ENCODE measurements at places on chromosomes 7 and 10.

GRCh38 chr10:104351919-104352318 lies 1.7 kb upstream of the CFAP58 start:
- no peak for DNase-seq

DNA sequence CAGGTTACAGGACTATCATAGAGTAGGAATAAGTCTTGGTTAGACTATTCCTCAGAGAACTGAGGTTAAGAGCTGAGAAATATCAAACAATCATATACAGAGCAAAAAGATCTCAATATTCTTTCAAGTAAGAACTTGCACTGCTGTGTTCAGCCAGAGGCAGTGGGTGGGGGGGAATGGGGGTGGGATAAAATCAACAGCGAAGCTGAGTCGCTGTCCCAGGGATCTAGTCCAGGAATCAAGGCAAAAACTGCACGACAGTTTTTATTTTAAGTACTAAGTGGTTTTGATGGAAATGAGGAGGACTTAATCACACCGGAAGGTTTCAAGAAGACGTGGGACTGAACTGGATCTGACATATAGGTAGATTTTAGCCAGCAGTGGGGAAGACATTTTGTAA lies 159.1 kb downstream of the SRPK2 start:
- no peak for DNase-seq

- peak; percentile 77 for DNase-seq
Observed at GRCh38 chr10:77333610-77334340, 303.8 kb downstream of the KCNMA1 start.

DNA sequence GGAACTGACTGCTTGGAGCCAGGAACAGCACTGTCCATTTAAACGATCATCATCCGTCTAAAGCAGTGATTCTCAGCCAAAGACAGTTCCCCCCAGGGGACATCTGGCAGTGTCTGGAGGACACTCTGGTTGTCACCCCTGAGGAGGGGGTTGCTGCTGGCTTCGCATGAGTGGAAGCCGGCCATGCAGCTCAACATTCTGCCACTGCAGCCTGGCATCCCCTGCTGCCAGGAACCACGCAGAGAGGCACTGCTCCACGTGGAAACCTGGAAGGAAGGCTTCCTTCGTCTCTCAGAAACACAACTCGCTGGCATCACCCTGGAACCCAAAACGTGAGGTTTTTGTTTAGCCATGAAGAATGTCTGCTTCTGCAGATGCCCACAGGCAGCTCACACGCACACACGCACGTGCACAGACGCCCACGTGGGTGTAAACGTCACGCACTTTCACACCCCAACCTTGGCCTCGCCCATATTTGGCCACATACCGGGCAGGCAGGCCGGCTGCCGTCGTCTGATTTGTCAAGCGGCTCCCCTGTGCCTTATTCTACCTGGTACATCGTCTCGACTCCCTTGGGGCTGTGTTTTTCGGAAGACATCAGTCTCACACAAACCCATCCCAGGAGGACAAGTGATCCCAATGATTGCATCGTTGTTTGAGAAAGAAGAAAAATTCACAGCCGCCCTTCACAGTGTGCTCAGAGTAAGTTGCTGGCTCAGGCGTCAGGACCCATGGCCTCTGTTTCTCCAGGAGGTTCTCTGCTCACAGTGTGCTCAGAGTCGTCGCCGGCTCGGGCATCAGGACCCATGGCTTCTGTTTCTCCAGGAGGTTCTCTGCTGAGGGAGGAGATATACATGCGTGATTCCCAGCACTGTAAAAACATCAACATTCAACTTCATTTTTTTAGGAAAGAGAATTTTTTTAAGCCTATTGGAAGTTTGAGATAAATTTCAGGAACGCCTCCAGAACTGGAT lies 127.2 kb upstream of the PPP2R2D start:
- no peak for DNase-seq

DNA sequence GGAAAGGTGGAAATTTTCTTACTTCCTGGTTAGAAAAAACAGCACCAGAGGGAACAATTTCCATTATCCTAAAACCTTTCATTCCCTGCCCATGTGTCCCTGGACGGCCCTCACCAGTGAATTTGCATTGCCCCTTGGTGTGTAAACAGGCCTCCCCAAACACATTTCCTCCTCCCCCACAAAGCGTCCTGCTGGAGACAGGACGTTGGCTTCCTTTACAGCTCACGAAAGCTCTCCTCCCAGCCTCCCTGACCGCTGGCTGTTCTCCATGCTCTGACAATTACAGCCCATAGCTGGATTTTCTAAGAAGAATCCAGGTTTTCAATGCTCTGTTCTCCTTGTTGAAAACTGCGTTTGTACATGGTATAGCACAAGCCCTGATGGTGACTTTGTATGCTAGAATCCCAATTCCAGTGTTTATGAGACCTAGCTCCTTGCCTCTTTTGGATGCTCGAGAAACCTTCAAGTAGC lies 724.2 kb upstream of the CELF2 start:
- DNase-seq, result no peak

GRCh38 chr10:44511601-44512000 lies 126.7 kb upstream of the CXCL12 start:
- DNase-seq, result no peak

DNA sequence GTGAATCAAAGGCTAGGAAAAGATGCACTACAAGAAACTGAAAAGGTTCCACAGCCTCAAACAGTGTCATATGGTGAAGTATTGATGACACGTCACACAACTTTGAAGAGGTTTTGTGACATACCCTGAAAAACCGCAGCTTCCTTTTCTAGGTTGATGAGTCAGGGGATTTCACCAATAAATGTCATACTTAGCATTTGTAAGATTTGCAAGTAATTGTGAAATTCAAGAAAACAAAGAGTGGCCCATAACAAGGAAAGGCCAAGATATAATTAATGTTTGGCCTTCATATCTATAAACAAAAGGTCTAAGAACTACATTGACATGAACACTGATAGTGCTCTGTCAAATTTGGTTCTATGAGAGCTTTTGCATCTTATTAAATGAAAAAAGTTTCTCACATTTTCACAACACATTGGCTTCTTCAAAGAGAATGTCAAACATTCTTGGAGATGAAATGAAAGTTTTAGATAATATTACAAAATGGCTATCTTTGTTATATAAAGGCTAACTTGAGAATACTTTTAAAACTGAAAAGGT lies 62.0 kb upstream of the NAMPT start:
- no peak for DNase-seq

DNA sequence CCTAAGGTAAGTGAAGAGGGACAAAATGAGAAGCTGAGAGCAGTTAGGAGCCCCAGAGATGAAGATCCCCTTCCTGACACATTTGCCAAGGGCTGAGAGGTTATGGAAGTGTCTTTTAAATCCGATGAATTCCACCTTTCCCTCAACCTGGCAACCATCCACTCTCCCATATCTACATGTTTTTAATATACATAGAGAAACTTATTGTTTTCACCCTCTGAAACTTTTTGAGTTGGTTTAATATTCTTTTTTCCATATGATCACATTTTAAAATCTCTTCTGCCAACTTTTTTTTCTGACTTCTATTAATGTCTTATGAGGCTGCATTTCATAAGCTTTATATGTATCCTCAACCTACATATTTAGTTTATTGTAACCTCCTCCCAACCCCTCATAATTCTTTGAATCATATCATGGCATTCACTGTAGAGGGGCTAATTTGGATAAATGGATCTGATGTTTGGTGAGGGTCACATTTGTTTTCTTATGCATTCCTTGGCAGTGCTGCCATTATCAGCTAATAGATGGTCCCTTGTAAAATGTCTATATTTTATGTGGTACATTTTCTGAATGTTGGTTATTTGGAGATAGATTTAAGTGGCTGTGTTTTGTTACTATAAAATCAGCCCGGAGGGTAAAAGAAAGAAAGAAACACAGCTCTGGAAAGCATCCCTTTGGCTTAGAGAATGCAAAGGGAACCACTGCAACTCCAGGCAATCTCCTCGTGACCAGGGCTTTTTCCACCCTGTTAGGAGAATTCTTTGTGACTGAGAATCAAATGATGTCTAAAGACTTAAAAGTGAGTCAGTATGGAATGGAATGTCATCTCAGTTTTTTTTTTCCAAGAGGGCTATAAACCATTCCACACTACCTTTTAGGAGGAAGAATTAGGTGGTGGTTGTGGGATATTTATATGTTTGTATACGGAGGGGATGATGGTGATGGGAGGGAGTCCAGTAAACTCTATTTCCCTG lies 334.4 kb downstream of the SUGCT start:
- no peak for DNase-seq

GRCh38 chr10:118101501-118101900 lies 54.8 kb upstream of the RAB11FIP2 start:
- no peak for DNase-seq

DNA sequence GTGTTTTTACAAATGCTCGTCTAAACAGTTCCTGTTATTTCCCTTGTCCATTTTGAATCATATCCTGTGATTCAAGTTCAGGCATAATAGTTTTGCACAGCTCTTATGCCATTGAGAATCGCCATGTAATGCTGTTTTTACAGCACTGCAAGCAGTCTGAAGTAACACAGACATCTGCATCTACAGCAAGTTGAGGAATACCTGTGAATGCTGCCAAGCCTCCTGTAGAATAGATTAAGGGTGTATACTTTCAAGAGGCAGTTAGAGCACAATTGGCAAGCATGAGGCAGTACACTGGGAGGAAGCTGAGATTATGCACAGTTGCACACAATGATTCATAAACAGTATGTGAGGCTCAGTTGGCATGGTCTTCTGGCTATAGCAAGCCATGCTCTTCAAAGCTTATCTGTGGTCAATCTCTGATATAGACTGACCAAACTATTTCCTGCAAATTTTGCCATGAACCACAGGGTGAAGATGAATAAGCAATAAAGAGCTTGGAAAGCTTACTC lies 121.9 kb upstream of the AKR1E2 start:
- no peak for DNase-seq

DNA sequence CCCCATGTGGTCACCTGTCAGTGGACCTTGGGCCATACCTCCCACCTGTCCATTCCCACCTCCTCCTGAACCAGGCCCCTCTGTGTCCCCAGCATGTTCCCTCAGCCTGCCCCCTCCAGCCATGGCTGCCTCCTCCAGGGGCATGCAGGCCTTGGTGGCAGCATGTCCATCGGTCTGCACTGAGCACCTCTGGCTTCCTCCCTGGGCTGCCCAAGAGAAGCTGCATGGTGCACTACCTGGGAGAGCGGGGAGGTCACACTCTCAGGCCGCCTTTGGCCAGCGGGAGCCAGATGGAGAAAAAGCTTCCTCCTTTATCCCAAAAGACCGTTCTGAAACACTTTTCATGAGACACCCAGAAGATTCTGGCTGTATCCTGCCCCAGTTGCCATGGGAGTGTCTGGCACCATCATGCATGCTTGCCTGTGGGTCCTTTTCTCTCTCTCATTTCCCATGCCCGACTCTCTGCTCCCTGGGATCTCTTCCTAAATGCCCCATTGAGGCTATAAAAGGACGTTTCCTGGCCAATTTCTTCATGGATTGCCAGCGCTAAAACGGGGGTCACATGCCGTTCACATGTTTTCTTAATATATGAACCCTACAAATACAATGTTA lies 45.5 kb upstream of the MGMT start:
- DNase-seq, result no peak

DNA sequence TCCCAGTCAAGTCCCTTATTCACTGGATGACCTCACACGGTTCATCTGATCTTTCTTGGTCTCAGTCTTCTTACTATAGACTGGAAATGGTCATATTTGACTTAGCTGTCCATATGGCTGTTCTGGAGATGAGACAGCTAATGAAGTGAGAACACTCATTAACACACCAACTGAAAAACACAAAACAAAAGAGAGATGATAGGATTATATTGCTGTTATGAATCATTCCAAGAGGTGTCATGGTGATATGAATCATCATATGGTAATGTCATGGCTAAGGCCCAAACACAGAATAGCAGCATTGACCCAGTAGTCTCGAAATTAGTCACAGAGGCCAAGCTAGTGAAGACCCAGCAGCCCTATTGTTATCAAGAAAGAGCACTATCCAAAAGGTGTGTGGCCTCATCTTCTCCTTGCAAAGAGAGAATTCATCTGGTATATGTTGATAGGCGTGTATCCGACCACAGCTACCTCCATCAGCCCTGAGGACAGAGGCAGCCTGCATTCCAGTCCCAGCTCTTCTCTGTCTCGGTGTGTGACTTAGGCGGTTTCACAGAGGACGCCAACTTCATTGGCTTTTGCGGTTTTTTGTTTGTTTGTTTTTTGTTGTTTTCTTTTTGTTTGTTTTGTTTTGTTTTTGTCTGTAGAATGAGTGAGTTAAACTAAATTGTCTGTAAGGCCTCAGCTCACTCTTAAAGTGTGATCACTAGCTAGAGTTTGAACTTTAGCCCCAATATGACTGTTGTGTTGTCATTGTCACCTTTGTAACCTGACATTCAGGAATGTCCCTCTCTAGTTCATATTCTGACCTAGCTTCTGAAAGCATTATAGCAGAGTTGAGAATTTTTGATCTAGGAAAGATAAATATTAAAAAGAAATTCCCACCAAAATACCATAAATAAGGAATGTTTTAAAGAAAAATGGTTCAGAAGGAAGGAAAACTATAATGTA lies 97.4 kb upstream of the PDCD4 start:
- no peak for DNase-seq

GRCh38 chr10:63757067-63757466 lies 235.9 kb downstream of the REEP3 start:
- DNase-seq, result no peak

- no peak for DNase-seq
Observed at GRCh38 chr7:13894377-13894776, 95.1 kb downstream of the ETV1 start.

- peak; percentile 64 for DNase-seq
Observed at GRCh38 chr7:108239501-108240225, 109.5 kb upstream of the LAMB4 start.

GRCh38 chr10:86486856-86487255 lies 34.7 kb downstream of the WAPL start:
- no peak for DNase-seq

DNA sequence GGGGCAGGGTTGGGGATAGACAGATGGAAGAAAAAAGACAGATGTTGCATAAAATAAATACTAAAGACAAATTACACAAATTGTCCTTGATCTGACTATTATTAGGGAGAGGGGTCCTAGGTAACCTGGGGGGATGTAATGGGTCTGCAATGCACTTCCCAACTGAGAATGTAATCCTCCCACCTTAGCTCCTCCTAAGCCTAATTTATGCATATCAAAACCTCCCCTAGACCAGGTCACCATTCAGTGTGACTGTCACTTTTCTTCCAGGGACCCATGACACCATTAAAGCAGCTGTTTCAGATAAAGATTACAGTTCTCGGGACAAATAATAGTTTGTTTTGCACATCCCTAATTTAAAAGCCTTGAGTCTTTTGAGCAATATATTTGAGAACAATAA lies 133.9 kb upstream of the FEZF1 start:
- no peak for DNase-seq

- no peak for DNase-seq
Observed at GRCh38 chr10:86595496-86595895, 58.9 kb upstream of the OPN4 start.

Measured in NCI-H1436 (cell line).